A549 treated with Mapracorat at 1 μM for 4 hours (cell line): ENCODE measurements at places on chromosomes 1 and 21. TPM values are rescaled to one million over a fixed set of nuclear protein-coding genes. Genes with fewer than 3 reads are reported as not detected.

Gene AZIN2
- 0.66 to 1.1 TPM (median 0.72 TPM) in 5 replicates for total RNA-seq

Gene GLUL
- total RNA-seq: 19.7 to 27.3 TPM (median 21.3 TPM) in 5 replicates

Gene LHX8
- total RNA-seq: 0.87 to 1.2 TPM (median 0.93 TPM) in 5 replicates

Gene LRRIQ3
- 0.53 to 1.1 TPM (median 0.62 TPM) in 5 replicates for total RNA-seq

Gene RAB42
- 2.9 to 3.5 TPM (median 3.1 TPM) in 5 replicates for total RNA-seq
